ENCODE measurements at places on chromosomes 3 and 15.
A peak's percentile ranks its signal among the peaks of the same experiment; 100 is the strongest.

DNA sequence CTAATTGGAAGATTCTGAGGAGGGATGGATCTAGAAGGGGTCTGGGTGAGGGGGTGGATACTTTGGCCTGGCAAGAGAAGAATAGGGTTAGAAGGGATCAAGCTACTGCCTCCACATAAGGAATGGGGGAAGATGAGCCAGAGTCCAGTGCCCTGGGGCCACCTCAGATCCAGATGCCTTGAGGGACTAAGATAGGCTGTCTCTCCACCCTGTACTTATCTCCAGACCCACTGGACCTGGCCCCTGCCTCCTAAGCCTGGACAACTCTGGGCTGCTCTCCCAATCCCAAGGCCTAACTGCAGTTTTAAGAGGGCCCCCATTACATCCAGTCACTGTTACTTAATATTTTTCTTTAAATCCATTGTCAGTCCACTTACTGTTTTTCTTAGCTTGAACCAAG is 2.0 kb downstream of the DVL3 start:
- no peak for DNase-seq

DNA sequence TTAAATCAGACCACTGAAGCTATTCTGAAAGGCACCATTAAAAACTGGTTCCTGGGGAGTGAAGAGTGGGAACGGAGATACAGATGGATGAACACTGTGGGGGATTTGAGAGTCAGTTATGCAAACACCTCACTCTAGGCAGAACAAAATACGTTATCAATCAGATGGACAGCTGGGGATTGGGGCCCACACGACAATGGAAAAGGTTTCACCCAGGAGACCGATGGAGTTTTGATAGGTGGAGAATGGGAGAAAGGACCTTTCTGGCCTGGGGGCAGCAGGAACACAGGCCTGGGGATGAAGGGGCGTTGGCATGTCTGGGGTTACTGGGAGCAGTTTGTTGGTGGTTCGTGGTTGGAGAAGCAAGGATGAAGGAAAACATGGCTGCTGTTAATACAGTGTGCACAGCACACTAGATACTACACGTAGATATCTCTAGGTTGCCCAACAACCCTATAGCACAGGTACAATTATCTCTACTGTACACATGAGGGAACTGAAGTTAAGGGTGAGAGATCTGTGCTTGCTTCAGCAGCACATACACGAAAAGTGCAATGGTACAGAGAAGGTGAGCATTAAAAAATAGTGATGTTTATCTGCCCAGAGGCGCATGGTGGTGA is 16.5 kb downstream of the ST6GAL1 start:
- DNase-seq, result no peak

DNA sequence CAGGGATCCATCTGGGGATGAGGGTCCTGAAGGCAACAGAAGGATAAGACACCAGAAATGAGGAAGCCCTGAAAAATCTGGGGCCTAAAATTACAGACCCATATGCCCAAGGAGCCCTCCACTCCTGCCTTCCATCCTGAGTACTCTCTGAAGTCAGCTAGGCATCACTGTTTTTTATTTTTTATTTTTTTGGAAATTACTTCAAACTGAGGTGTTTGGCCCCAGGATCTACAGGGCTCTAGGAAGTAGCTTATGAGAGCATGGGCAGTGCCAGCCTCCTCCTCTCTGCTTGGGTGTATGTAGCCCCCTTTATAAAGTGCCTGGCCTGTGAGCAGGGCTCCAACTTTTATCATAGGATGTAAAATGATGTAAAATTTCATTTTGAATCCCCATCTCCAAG is 7.9 kb downstream of the EPB42 start:
- DNase-seq, result no peak

- DNase-seq, result no peak
Observed at GRCh38 chr15:68556139-68556990, 22.4 kb upstream of the CORO2B start.

DNA sequence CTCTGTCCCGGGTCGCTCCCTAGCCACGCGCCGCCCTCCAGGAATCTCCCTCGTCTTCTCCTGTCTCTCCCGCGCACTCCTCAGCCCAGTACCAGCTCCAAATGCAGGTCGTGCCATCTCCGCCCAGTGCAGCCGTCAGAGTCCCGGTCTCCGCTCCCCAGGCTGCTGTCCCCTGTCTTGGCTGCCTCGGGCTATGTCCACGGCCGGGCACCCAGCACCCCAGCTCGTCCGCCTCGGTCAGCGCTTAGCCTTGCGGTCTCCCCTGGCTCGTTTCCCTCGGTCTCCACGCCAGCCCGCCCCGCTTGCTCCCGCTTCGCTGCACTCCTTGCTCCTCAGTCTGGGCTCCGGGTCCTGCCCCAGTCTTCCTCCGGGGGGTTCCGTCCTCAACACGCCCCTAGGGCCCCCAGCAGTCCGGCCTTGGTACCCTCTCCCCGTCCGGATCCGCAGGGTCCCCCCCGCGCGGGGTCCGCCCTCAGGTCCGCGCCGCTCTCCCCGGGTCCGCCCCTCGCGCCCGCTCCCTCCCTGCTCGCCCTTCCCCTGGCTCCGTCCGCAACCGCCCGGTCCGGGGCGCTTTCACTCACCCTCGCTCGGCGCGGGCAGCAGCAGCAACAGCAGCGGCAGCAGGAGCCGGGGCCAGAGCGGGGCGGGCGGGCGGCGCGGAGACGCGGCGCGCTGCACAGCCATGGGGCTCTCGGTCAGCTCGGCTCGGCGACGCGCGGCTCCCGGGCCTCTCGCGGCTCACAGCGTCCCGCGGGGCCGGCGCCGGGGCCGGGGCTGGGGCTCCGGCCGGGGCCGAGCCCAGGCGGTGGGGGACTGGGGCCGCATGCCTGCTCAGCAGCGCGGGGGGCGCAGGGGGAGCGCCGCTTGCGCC is 462 bp downstream of the IGDCC3 start:
- no peak for DNase-seq

GRCh38 chr3:108448593-108448992 is 61.8 kb downstream of the MYH15 start:
- DNase-seq, result no peak

- no peak for DNase-seq
Observed at GRCh38 chr3:101873619-101874018, 24.3 kb downstream of the NFKBIZ start.

GRCh38 chr3:11339541-11339940 is 67.3 kb downstream of the ATG7 start:
- no peak for DNase-seq

GRCh38 chr15:64875641-64876223 is 34.0 kb downstream of the PLEKHO2 start:
- DNase-seq, result no peak

- DNase-seq, result no peak
Observed at GRCh38 chr3:27923349-27924068, 201.4 kb upstream of the EOMES start.

- DNase-seq, result no peak
Observed at GRCh38 chr3:169940470-169941181, 26.0 kb upstream of the SEC62 start.

GRCh38 chr3:177561769-177562392 is 364.6 kb upstream of the TBL1XR1 start:
- no peak for DNase-seq

GRCh38 chr15:90097475-90097874 is 4.8 kb downstream of the IDH2 start:
- DNase-seq, result no peak

- no peak for DNase-seq
Observed at GRCh38 chr15:94367726-94368535, 136.6 kb downstream of the MCTP2 start.

DNA sequence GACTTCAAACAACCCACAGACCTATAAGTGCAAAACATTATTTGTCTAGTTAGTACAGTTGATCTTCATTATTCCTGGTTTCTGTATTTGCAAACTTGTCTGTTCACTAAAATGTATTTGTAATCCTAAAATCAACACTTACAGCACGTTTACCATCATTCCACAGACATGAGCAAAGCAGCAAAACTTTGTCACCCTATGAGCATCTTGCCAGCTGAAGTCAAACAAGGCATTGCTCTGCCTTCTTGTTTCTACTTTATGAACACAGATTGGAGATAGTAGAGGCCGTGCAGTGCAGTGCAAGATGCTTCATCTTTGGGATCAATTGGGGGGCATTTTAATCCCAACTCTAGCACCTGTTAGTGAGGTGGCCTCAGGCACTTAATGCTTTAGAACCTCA is 202.1 kb downstream of the NLGN1 start:
- no peak for DNase-seq

DNA sequence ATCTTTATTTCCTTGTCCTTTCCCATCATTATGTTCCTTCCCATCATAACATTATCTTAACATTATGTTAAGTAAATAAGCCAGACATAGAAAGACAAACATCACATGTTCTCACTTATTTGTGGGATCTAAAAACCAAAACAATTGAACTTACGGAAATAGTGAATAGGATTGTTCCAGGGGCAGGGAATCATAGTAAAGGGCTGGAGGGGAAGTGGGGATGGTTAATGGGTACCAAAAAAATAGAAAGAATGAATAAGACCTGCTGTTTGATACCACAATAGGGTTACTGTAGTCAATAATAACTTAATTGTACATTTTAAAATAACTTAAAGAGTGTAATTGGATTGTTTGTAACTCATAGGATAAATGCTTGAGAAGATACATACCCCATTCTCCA is 36.7 kb upstream of the MBNL1 start:
- DNase-seq, result no peak

DNA sequence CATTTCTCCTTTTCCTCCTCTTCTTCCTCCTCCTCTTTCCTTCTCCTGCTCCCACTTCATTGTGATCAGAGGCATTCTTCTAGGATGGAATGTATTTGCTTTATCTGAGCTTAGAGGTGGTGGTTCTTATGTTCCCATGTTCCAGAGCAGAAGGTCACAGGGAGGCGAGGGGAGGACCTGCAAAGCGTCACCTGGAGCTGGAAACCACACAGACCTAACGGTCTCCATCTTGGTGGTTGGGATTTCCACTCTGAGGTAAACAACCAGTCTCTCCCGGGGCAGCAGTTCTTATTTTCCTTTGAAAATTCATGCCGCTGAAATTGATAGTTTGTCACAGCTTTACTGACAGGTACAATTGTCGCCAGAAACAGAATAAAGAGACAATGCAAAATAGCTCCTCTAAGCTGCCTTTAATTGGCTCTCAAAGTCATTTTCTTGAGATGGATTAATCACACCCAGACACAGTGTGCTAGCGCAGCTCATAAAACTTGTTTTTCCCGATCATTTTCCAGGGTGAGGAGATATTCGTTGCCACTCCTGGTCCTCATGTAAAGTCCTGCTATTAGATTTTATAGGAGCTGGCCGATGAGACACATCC is 16.9 kb upstream of the AGBL1 start:
- no peak for DNase-seq

DNA sequence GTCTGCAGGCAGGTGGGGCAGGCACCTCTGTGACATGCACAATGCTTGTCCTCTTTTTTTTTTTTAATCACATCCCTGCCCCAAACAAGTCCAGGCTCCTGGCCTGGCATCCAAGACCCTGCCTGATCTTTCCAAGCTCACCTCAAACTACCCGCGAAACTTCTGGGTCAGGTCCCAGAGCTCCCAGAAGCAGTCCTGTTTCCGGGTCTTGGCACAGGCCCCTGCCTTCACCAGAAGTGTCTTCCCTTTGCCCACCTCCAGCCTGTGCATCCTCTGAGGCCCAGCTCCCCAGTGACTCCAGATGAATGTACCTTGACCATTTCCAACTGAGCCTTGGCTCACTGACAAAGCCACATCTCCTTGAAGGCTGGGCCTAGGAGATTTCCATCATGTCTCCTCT is 23.0 kb downstream of the PLA2G4E start:
- DNase-seq, result no peak

- DNase-seq, result no peak
Observed at GRCh38 chr15:60744826-60745460, 266.0 kb upstream of the ICE2 start.

GRCh38 chr15:65583701-65584100 is 27.2 kb downstream of the INTS14 start:
- peak; percentile 23 for DNase-seq

DNA sequence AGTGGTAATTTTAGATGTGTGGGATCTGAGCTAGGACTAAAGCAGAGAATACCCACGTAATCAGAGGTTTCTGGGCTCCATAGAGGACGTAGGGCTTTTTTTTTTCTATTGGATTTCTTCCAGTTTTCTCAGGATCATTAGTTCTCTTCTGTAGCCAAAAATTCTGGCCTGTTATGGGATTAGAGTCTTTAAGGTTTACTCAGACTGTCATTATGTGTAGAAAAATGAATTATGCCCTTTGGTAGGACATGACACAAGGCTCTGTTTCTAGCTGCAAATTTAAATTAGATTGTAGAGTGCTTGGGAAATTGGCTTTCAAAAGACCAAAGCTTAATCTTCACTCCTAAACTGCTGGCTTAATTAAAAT is 1.9 kb downstream of the SETD5 start:
- no peak for DNase-seq

DNA sequence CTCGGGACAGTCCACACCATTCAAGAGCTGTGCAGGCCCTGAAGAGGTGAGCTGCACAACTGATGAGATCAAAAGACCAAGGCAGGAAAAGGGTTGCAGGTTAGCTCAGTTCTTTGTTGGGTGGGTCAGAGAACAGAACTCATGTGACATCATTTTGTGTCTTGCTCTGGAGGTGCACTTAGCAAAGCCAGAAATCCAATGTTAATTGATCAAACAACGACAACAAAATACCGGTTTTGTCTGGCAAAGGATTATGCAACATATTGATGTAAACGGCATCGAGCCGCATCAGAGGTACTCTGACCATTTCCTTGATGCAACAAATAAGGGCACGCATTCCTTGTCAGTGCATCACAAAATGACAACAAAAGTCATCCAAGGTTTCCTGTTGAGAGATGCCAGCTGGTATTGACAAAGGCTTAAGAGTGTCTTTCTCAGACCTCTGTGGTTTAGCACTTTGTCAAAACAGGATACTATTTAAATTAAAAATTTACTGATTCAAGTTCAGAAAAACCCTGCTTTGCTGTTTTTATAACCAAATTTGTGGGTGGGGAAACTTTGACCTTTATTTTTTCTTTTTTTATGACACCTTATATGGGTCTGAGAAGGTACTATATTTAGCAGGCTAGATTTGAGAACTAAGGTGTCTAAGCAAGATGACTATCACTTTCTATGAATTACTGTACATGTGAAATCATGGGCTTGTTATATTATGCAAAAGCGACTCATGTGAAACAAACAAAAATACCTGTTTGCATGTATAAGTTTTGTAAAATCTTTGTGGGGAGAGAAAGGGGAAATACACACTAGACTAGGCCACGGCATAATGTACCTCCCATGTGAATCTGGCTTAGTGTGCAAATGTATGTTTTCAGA is 496.1 kb downstream of the FOXP1 start:
- DNase-seq, result no peak

GRCh38 chr3:171142985-171143384 is 116.5 kb upstream of the SLC2A2 start:
- peak; percentile 51 for DNase-seq

- no peak for DNase-seq
Observed at GRCh38 chr3:96236522-96236921, 577.9 kb upstream of the EPHA6 start.

DNA sequence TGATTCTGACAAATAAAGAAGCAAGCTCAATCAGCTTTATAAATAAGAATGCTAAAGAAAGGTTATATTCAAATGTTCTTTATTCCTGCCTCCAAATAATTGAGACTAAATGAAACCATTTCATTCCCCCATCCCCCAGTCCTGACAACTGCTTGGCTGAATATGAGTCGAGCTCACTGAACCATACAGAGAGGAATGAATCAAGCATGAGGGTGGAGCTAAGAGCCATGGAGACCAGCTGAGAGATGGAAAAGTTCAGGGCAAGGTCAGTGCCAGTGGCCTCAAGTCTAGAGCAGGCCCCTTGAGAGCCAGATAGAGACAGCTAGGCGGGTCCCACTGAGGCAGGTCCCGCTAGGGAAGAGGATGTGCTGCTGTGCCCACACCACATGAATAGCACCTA is 188.7 kb upstream of the EIF1B start:
- peak; percentile 72 for DNase-seq

GRCh38 chr15:36964626-36965025 is 135.7 kb downstream of the MEIS2 start:
- DNase-seq, result no peak
